Caco-2 (cell line): ENCODE measurements at places on chromosomes 6 and 20.

DNA sequence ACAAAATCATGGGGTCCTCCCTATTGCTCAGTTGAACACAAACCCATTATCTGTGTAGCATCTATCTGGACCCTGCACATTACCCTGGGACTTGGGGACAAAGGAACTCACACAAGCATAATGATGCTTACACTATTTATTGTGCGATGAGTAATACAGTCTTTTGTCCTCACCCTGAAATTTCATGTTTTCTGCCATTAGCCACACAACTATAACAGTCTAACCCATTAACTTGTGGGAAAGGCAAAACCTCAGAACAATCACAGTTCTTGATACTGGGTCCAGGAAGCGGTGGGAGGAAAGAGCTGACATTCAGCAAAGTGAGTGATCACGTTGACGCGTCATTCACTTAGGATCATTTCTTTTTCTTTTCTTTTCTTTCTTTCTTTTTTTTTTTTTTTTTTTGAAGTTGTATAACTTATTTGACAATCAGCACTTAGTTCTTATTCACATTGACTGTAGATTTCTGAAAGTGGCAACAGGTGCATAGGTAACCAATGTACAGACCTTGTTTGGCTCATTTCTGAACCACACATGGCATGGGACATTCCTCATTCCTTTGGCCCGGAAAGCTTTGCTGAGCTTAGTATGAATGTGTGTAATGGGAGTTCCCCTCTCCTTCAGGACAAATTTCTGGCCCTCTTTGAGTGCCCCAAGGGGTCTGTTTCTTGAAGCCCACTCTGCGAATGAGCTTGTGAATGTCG, 94.8 kb upstream of the CNKSR3 start:
- no peak for DNase-seq

GRCh38 chr6:117761610-117762009, 86.3 kb downstream of the NUS1 start:
- DNase-seq = no peak

DNA sequence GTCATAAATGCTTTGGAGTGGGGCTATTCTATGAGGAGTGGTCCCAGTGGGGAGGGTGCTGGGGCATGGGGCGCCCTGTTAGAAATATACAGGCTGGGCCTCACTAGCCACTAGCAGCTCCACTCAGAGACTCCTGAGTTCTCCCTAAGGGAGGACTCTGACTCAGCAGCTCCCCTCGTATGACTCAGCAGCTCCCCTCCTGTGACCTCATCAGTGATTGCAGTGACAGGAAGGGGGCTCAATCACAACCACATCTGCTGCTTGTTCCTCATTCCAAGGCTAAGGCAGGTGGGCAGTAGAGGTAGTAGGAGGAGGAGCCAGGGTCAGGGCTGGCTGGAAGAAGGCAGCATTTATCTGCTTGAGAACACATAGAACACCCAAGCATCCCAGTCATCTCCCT, 73.7 kb downstream of the PRND start:
- no peak for DNase-seq

DNA sequence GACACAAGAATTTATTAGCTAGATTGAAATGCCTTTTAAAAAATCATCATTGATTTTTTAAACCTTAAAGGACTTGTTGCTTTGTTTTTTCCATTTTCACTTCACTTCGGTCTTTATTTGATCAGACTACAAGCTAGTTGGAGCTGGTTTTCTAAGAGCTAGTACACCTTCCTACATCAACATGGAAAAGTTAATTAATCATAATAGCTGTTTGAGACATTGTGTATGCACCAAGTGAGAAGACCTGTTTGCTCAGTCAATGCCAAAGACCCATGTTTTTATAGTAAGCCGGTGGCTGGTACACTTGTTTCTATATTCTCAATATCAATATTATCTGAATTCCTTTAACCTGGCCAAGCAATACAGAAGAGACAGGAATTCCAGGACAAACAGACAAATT, 310.2 kb upstream of the SGK1 start:
- DNase-seq = no peak

- no peak for DNase-seq
Measured at GRCh38 chr20:36823121-36823520, 49.6 kb upstream of the DSN1 start.

- no peak for DNase-seq
Measured at GRCh38 chr6:117142142-117142541, 123.2 kb upstream of the VGLL2 start.

DNA sequence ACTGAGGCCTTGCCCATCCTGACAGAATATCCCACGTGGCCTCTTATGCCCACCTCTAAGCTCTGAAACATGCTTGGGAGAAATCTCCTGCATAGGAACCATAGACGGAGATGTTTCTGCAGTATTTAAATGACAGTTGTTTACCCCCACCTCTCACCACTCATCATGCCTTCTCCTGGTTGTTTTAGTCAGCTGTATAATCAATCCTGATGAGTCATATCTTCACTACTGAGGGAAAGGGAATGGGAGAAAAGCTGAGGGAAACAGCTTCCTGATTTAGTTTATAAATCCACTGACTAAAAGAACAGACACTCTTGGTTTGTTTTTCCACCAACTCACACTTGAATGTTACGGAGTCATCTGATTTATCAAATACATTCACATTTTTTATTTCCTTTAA, 113.2 kb upstream of the TENT5A start:
- no peak for DNase-seq
